ENCODE measurements at places on chromosomes 1 and 21.

DNA sequence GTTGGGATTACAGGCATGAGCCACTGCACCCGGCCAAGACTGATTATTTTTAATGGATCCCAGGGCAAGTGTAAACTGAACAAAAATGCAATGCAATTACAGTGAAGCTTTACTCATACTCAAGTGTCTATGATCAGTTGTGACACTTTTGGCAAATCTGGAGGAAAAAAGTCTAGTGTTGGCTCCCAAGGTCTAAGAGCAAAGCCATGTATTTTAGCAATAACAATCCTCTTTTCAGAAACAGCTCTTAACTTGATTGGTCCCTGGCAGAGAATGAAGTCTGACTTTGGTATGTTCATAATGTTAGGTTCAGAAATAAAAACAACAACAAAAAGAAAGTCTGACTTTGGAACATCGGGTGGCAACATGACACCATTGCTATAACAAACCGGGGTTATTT is 40.2 kb upstream of the C1orf53 start:
- no peak for DNase-seq

DNA sequence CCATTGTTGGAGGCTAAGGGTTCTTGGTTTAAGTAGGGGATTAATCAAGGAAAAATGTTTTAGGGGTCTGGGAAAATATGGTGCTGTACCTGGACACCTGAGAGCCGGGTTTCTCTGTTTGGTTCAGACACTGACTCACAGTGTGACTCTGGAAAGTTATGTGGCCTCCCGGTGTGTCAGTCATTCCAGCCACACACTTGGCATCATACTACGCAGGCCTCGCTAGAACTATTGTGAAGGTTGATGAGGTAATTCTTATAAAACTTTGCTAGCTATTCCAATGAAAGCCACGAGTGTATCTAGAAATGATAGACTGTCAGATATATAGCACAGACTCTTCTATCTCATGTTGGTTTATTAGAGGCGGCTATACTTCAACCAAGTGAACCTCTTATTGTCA is 4.8 kb upstream of the CAMSAP2 start:
- no peak for DNase-seq

- DNase-seq: no peak
Measured at GRCh38 chr21:25029580-25029979, 577.7 kb downstream of the MRPL39 start.

DNA sequence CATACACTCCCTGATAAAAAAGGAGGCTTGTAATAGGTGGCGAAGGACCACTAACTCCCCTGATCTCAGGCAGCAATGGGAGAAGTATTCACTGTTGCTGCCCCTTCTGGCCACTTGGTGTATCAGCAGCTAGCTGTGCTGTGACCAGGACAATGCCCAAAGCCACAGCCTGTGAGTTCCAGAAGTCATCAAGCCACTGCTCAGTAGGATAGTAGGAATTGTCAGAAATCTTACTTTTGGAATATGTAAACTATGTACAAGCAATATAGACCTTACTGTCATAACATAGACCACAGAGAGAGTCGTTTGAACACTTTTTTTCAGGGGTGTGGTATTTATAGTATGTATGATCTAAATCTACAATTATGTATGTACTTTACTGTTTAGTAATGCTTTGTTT is 248.3 kb upstream of the CAMK1G start:
- DNase-seq: no peak

DNA sequence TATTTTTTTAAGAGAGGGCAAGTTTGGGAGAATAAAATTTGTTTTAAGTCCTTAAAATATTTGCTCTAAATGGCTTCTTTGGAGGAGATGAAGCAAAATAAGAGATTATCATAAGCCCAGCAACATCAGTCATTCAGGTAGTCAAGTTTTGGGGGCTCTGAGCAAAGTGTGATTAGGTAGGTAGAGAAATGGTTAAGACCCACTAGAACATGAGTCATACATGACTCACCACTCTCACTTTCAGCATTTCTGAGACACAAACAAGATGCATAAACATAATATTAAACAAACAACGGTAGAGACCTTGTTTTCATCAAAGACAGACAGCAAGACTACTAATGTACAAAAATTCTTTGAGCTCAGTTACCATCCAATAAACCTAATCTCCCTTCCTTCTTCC is 272.2 kb downstream of the LMO4 start:
- DNase-seq: no peak

DNA sequence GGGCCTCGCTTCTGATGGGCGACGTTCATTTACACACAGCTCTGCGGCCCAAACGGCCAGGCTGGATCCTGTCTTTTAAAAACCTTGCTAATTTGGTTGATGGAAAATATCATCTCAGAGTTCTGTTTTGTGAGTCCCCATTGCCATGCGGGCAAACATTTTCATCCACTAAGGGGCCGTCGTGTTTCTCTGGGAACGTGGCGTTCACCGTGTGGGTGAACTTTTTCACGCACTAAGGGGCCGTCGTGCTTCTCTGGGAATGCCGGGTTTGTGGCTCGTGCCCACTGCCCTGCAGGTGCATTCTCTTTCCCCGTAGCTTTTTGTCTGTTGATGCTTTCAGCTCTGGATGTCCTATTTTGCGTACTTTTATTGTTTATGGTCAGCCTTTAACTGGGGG is 6.8 kb downstream of the COL18A1 start:
- no peak for DNase-seq

- DNase-seq: no peak
Measured at GRCh38 chr1:209862391-209863356, 34.9 kb downstream of the UTP25 start.
